Bronchus fibroblast of lung (primary cell): ENCODE measurements at places on chromosomes 3 and 15. TPM values are rescaled to one million over a fixed set of nuclear protein-coding genes. Genes with fewer than 3 reads are reported as not detected.

The LTF gene
- not detected in 2 replicates for total RNA-seq

The THPO gene
- not detected in 2 replicates for total RNA-seq

The TLR9 gene
- under 0.01 TPM in 1 of 2 replicates, not detected in the other for total RNA-seq

The THRB gene
- 0.84 and 1.6 TPM in 2 replicates for total RNA-seq

The DNAJA4 gene
- total RNA-seq = 2.0 and 2.4 TPM in 2 replicates

The VILL gene
- total RNA-seq = 4.9 and 5.0 TPM in 2 replicates

The SOX14 gene
- total RNA-seq = not detected in 2 replicates

The TMC3 gene
- not detected in 2 replicates for total RNA-seq

The LNP1 gene
- 3.0 and 3.2 TPM in 2 replicates for total RNA-seq

The MESP2 gene
- 0.45 and 1.3 TPM in 2 replicates for total RNA-seq

The ARID3B gene
- 1.8 and 3.0 TPM in 2 replicates for total RNA-seq

The OR5K4 gene
- total RNA-seq = not detected in 2 replicates

The EXD1 gene
- total RNA-seq = not detected in 2 replicates

The CPLX3 gene
- total RNA-seq = not detected in 2 replicates
